ENCODE measurements at places on chromosomes 7 and 10. TPM values are rescaled to one million over a fixed set of nuclear protein-coding genes. Genes with fewer than 3 reads are reported as not detected.

DNA sequence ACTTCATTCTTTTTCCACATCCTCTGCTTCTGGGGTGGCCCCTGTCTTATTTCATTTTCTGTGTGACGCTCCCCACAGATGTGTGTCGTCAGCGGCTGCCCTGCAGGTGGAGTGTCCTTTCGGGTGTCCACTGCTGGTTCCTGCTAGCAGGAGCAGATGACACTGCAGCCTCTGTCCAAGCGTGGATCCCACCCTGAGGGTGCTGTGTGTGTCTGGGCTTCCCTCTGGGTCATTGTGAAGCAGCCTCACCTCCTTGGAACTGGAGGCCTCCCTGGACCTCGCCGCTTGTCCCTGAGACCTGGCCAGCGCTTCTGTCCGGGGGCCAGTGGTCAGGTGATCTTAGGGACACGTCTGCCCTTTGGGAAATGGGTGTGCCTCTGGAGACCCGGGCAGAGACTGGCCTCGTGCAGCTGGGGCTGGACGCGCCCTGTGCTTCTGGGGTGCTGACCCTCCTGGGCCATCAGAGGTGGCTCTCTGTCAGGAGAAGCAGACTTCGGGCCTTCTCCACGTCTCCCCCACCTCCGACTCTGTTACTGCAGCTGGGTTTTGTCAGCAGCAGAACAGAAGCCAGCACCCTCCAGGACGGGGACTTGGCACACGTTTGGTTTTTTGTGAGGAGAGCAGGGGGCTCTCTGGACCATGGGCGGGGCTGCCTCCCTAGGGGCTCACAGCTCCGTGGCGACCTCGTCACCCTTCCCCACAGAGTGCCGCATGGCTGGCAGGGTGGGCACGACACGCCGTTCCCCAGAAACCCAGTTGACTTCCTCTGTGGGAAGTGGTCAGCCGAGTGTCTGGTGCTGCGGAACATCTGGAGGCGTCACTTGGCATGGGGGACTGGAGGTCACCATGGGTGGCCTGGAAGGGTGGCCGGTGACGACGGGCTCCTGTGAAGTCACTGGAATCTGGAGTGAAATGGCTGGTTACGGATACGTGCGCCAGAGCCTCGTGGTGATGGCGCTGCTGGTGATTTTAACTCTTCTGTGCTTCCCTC is 48.4 kb downstream of the INPP5A start:
- ATAC-seq: no peak

DNA sequence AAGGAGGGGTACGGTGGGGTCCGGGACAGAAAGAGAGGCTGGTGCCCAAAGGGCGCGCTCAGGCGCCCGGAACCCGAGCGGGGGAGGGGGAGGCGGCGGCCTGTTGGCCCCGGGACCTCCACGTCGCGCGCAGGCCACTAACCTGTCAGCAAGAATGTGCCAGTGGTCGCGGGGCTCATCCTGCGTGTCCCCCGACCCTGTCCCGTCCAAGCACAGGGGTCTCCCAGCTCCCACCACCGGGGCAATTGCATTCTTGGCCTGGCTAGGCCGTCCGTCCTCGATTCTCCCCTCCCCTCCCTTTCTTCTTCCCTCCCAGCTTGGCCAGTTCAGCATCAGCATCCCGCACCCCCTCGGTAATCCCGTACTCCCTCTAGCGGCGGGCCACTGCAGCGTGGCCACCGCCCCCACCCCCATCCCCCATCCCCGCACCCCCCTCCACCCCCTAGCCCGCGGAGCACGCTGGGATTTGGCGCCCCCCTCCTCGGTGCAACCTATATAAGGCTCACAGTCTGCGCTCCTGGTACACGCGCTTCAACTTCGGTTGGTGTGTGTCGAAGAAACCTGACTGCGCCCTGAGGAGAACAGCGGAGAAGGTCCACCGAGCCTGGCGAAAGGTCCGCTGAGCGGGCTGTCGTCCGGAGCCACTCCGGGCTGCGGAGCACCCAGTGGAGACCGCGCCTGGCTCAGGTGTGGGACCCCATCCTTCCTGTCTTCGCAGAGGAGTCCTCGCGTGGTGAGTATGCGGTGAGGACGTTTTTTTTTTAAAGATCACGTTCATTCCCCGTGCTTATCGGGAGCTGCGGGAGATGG is at the start of gene SGCE:
SGCE (minus strand) TSS at position 286 of the 810 bp plus-strand sequence; CDS start at position 251, 35 bp downstream.
- ATAC-seq: no peak

DNA sequence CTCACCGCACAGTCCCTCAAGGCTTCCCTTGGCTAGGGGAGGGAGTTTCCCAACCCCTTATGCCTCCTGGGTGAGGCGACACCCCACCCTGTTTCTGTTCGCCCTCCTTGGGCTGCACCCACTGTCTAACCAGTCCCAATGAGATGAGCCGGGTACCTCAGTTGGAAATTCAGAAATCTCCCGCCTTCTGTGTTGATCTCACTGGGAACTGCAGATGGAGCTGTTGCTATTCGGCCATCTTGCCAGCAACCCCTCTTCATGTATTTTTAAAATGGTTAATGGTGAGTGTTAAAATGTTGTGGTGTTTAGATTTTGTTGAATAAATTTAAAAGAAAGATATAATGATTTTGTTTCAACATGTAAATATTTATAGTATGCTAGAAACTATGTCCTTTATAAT is 22.0 kb downstream of the UMAD1 start:
- ATAC-seq: no peak

- ATAC-seq: no peak
Observed at GRCh38 chr10:95314192-95314918, 23.6 kb upstream of the PDLIM1 start.

DNA sequence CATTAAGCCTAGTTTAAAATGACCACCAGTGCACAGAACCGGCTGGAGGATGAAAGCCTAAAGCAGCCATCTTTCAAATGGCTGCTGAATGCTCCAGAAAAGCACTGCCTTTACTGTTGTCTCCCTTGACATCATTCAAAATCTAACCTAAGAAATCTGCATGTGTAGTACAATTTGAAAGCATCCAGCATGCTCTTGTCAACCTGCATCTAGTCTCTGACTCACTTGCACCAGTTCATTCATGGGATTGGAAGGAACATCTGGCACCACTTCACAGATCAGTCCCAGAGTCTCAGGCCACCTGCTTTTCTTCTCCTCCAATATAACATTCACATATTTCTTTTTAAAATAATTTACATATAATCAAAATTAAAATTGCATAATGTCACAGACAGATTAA is 76.2 kb downstream of the RNF133 start:
- ATAC-seq: no peak

GRCh38 chr7:85630904-85631600 is 444.2 kb upstream of the SEMA3D start:
- ATAC-seq: no peak

GRCh38 chr7:2966466-2967078 is 77.1 kb downstream of the CARD11 start:
- no peak for ATAC-seq

GRCh38 chr7:111240371-111240770 is 149.4 kb downstream of the LRRN3 start:
- ATAC-seq: no peak

GRCh38 chr10:42615419-42615818 is 23.0 kb downstream of the ZNF33B start:
- ATAC-seq: no peak

DNA sequence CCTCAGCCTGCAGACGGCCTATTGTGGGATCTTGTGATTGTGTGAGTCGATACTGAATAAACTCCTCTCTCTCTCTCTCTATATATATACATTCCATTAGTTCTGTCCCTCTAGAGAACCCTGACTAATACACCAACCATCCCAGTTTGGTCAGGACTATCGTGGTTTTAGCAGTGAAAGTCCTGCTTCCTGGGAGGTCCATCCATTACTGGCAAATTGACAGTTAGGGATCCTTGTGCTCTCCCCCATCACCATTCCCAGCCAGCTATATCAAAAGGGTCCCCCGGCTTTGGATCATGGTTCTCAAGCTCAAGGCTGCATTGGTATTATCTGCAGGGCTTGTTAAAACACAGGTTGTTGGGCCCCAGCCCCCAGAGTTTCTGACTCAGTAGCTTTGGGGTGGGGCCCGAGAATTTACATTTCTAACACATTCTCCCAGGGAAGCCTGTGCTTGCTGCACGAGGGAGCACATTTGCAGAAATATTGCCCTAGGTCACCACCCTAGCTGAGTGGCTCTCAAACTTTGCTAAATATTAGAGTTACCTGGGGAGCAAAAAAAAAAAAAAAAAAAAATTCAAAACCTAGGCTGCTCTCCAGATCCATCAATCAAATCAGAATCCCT is 899.1 kb upstream of the AUTS2 start:
- ATAC-seq: no peak

GRCh38 chr10:11330383-11331045 is 280.9 kb downstream of the USP6NL start:
- no peak for ATAC-seq

DNA sequence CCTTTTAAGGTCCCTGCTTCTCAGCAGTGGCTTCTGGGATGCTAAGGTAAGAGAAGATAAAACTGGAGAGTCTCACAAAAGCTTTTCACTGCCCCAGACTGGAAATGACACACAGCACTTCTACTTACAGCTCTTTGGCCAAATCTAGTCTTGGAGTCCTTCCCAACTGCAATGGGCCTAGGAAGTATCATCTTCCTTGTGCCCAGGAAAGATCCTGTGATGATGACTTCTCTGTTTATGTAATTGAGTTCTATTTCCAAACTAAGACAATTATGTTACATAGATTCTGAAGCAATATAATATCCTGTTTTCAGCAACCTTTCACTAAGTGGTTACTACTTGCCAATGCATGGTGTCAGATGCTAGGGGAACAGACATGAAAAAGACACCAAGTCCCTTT is 234.1 kb downstream of the PTEN start:
- no peak for ATAC-seq

DNA sequence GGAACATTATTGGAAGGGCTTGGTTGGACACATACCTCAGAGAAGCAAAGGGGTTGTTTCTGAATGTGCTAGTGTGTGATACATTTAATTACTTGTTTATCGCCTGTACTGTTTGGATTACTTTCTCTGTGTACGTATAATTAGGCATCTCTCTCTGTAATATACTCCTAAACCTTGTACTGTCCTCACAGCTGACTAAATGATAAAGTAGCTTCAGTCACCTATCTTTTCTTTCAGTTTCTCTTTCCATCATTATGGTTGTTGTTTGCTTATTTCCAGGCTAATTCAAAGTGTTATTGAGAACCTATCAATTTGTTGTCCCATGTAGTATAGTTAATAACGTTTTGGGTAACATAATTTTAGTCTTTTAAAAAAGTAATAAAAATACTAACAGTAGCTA is 34.0 kb downstream of the MXI1 start:
- no peak for ATAC-seq

GPC2 gene
- 0.20 TPM for total RNA-seq

ARHGEF35 gene
- total RNA-seq: 19.7 TPM

SMO gene
- 7.1 TPM for total RNA-seq

ADCY1 gene
- total RNA-seq: 0.40 TPM

GIMAP8 gene
- 1.6 TPM for total RNA-seq
